ENCODE measurements at places on chromosomes 7 and 10.

DNA sequence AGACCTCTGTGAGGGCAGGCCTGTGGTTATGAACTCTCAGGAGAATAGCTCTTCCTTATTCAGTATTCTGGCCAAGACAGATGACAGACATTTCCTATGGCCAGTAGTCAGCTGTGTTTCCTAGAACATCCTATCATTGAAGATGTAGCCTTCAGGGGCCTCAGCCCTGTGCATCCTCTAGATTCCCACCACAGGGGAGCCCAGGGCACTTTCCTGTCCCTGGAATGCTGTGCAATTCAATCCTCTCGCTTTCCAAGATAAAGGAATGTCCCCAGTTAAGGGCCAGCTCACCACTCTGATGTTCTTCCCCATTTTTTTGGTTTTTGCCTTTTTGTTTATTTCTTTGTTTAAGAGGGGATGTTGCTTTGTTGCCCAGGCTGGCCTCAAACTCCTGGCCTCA is 578.8 kb upstream of the C7orf33 start:
- no peak for DNase-seq

- DNase-seq = peak; percentile 20
These were observed 336.9 kb upstream of the NPSR1 start for GRCh38 chr7:34320926-34321661.

- no peak for DNase-seq
These were observed 493.1 kb downstream of the PLXNA4 start for GRCh38 chr7:132083126-132083525.

- DNase-seq = peak; percentile 7
These were observed 6.8 kb downstream of the GNGT1 start for GRCh38 chr7:93913197-93913596.

- DNase-seq = no peak
These were observed 48.6 kb upstream of the GPR37 start for GRCh38 chr7:124813994-124814798.

GRCh38 chr7:85103962-85104361 is 82.9 kb downstream of the SEMA3D start:
- DNase-seq = no peak

GRCh38 chr7:99290980-99291607 is 18.5 kb downstream of the MYH16 start:
- DNase-seq = no peak

- DNase-seq = no peak
These were observed 82.4 kb upstream of the KCND2 start for GRCh38 chr7:120190566-120190965.

GRCh38 chr10:122474131-122474818 is 12.9 kb downstream of the HTRA1 start:
- DNase-seq = peak; percentile 43

GRCh38 chr10:84353052-84353803 is 24.8 kb downstream of the CCSER2 start:
- no peak for DNase-seq

- DNase-seq = peak; percentile 2
These were observed 182.1 kb downstream of the EVX1 start for GRCh38 chr7:27424749-27425148.

DNA sequence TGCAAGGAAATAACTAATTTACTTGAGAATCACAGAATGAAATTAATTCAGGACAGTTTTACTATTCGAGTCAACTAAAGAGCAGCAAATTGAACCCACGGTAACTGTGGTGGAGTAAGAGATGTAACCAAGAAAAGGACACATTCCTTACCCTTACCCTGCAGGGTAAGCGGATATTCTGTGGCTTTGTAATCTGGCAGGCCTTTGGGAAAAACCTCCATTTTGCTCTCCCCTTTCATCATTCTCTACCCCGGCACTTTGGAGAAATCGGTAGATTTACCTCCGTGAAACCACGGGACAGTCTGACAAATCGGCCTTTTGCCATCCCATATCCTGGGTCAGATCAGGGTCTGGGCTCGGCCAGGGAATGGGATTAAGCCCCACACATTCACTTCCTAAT is 18.4 kb downstream of the RCC1L start:
- DNase-seq = no peak

Data from MV-4-11 (cell line).